ENCODE measurements at places on chromosomes 4 and X.

GRCh38 chrX:86014421-86014820 lies 32.9 kb downstream of the CHM start:
- DNase-seq: no peak

GRCh38 chr4:107689912-107690587 lies 30.0 kb downstream of the PAPSS1 start:
- no peak for DNase-seq

GRCh38 chrX:15953801-15954200 lies 99.2 kb upstream of the AP1S2 start:
- DNase-seq: no peak

DNA sequence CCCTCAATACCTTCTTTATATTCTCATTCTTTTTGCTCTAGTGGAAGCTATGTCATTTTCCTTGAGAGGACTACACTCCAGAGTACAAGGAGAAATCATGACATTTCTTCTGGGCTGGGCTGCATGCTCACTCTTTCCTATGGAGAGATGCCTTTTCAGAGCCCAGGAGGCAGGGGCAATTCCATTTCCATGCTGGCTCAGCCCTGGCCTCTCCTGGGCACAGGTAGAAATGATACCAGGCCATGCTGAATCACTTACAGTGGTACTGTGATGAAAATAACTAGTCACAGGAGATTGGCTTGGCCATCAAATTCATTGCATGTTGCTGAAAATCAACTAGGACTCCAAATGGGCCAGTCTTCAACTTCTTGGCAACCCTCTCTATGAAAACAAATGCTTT lies 34.0 kb upstream of the PPARGC1A start:
- no peak for DNase-seq

GRCh38 chrX:13938051-13938828 lies 91.5 kb downstream of the GEMIN8 start:
- no peak for DNase-seq

- no peak for DNase-seq
Measured at GRCh38 chr4:153020457-153020856, 84.3 kb downstream of the FHDC1 start.

- no peak for DNase-seq
Measured at GRCh38 chr4:155667568-155668511, 1.2 kb downstream of the GUCY1A1 start.

GRCh38 chr4:83316459-83317165 lies 18.0 kb downstream of the HPSE start:
- no peak for DNase-seq

DNA sequence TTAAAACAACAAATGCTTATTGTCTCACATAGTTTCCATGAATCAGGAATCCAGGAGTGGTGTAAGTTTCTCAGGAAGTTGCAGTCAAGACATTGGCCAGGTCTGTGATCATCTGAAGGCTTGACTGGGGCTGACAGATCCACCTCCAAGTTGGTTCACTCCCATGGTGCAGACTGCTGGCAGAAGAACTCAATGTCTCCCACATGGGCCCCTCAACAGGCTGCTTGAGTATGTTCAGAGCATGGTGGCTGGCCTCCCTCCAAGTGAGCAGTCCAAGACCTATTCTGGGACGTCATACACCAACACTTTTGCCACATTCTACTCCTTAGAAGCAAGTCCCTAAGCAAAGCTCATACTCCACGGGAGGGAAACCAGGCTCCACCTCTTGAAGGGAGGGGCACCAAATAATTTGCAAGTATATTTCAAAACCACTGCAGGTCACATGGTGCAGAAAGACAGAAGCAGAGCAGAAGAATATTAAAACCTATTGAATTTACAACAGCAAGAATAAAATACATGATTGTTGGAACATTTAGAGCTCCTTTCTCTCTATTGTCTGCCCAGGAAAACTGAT lies 35.3 kb downstream of the LGI2 start:
- no peak for DNase-seq

DNA sequence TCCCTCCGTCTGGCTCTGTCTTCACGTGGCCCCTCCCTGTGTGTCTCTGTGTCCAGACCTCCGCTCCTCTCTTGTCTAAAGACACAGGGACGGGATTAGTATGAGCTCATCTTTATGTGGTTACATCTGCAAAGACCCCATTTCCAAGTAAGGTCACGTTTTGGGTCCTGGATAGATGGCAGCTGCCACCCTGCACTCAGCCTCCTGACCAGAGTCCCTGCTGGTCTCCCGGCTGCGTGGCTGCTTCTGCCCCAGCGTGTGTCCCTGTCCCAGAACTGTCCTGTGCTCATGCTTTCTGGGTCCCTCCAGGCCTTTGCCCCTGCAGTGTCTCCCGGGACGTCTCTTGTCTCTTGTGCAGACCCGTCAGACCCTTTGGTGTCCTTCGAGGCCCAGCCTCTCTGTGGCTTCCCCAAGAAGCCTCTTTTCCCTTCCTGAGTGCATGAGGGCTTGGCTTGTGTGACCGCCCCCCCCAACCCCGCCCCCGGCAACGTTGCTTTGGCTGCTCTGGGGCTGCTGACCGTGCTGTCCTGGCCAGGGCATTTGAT lies 107.3 kb downstream of the PSAPL1 start:
- no peak for DNase-seq

- no peak for DNase-seq
Measured at GRCh38 chr4:137892134-137892533, 350.0 kb downstream of the SLC7A11 start.

DNA sequence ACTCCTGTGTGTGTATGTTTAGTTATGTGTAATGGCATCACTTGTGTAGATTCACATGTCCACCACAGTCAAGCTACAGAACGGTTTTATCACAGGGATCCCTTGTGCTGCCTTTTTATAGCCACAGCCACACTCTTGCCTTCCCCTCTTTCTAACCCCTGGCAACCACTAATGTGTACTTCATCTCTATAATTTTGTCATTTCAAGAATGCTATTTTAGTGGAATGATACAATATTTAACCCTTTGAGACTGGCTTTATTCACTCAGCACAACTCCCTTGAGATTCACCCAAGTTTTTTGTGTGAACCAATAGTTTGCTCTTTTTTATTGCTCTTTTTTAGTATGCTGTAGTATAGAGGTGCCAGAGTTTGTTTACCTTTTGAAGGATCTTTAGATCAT lies 112.1 kb downstream of the CDKL5 start:
- DNase-seq: no peak

DNA sequence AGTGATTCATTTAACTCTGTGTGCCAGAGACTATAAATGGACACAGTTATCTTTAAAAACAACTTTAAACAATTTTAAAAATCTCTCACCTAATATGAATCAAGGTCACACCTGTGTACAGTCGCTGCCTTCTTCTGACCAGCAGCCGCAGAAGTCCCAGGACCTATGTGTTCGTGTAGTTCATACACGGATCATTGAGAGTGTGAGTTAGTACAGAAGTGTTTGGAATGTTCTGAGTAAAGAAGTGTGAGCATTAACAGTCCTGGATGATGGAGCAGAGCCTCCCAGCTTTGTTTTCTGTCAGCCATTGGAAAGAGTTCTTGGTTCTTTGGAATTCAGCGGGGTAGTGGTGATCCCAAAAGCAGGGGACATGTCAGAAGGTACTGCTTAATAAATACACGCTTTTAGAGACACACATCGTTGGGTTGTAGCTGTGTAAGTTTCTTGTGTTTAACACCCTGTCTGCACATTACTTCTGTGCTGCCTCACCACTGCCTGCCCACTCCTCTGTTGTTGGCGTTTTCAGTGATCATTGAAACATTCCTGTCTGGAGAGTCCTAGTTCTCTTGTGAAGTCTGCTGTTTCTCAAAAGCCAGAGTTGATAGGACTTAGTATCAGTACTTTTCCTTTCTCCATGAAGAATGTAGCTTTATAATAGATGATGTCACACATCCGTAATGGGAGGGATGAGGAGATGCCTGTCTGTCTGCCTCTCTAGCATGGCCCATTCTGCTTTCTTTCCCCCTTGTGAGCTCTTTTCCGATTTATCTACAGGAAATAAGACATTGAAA lies 90.6 kb downstream of the PTTG2 start:
- no peak for DNase-seq

GRCh38 chr4:72275381-72275780 lies 243.6 kb downstream of the NPFFR2 start:
- no peak for DNase-seq

GRCh38 chr4:54625391-54625790 lies 32.4 kb upstream of the KIT start:
- DNase-seq: no peak

DNA sequence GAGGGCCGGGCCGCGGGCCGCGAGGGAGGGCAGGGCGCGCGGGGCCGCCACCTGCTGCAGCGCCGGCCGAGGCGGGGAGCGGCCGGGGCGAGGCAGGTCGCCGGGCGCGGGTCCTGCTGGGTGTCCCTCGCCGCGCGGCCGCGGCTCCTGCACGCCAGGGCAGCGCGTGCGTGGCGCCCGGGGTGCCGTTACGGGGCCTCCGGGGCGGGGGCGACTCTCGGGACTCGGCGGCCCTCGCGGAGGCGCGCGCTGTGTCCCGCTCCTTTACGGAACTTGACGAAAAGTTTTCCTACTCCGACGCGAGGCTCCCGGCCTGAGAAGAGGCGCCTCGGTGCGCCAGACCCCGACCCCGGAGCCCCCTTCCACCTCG lies 329 bp downstream of the TBC1D14 start:
- no peak for DNase-seq

DNA sequence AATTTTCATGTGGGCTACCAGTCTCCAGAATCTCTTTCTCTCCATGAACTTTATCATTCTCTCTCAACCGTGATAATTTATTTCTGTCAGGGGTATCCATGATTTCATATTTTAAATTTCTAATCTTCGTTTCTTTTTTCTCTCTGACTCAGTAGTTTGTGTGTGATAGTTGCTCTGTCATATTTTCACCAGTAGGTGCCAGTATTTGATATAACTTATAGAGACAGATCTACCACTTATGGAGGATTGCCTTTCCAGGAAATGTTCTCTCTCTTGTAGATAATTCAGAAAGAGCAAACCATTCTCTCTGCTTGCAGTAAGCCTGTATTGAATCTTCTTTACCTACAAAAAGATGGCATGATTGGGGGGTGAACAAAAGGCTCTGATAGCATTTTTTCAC lies 79.3 kb upstream of the DYNLT3 start:
- no peak for DNase-seq

- no peak for DNase-seq
Measured at GRCh38 chr4:71765821-71766383, 18.0 kb downstream of the GC start.

DNA sequence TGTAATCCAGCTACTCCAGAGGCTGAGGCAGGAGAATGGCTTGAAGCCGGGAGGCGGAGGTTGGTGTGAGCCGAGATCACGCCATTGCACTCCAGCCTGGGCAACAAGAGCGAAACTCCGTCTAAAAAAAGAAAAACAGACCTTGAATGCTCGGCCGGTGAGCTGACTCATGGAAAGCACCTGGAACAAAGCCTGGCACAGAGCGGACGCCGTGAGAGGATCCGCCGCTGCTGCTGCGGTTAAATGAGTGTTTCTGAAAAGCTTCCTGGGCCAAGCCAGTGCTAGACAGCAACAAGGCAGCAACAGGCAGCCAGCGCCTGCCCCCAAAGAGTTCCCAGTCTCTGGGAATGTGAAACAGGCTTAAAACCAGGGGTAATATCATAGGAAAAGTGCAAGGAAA lies 186.4 kb downstream of the AFAP1 start:
- no peak for DNase-seq

DNA sequence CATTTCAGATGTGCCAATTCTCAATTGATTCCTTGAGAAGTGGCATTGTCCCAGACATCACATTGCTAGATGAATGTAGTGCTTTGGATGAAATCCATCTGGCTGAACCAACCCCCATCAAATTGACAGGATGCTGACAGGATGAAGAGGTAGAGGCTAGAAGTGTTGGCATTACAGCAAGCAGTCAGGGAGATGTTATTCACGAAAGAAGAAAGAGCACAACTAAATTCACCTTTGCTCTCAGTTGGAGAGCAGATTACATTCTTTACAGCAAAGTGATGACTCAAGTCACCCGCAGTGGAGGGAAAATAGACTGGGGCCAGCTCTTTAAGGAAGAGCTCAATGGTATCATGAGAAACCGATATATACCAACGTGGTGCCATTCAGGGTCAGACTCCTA lies 259.6 kb downstream of the C4orf33 start:
- no peak for DNase-seq

DNA sequence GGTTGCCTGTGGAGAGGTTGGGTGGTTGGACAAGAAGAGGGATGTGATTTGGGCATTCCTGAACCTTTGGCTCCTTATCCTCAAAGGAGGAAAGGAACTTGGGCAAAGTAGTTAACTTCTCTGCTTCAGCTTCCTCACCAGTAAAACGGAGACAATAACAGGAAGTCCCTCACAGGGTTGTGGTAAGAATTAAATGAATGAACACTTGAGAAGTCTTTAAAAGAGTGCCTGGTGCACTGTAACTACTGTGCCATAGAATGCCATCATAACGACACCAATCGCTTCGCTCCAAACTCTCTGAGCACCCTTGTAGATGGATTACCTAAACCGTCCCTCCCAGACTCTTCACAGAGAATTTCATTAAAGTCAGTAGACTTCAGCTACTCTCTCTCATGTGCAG lies 10.5 kb downstream of the ZCCHC18 start:
- DNase-seq: no peak

DNA sequence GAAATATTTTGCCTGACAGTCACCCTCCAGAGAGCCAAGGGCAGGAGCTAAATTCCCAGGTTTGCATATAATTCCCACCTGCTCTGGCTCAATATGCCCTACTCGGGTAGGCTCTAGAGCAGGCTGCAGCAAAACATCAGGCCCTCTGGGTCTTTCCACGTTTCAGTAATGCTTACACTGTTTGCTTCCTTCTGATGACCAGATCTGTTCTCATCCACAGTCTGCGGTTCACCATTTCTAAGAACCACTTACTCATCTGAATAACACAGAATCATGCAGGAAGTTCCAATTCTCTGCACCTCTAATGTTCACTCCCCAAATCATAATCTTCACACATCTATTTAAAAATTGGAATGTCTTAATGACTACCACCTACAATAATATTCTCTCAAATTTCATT lies 141.4 kb downstream of the PPP3CA start:
- peak; percentile 6 for DNase-seq

DNA sequence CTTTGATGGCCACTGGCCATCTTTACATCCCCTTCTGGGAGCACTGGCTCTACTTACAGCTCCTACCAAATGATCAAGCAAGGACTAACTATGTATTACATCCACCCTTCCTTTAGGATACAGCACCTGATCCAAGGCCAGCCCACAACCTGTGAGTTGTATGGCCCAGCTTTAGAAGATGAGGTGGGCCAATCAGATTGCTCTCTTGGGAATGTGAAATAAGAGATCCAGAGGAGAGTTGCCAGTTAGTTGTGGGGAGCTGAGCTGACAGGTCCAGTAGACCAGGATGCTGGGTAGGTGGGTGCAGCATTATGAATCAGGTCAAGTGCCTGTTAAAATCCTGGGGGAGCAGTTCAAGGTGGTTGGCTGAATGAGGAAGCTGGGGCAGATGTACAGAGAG lies 111.5 kb downstream of the GNL3L start:
- no peak for DNase-seq

DNA sequence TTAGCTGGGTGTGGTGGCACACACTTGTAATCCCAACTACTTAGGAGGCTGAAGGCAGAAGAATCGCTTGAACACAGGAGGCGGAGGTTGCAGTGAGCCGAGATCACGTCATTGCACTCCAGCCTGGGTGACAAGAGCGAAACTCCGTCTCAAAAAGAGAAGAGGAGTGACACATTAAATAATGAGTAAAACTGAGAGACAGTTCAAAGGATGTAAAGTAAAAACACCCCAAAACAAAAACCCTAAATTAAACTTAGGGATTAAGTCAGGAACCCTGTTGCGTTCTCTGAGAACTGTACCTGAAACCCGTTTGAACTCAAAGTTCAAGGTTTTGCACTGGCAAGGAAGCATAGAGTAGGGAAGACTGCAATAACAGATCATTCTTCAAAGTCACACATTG lies 141.7 kb downstream of the BRWD3 start:
- no peak for DNase-seq

Data from T-helper 1 cell (primary cell).